IMR-90 (cell line): ENCODE measurements at places on chromosomes 6 and 20. TPM values are rescaled to one million over a fixed set of nuclear protein-coding genes. Genes with fewer than 3 reads are reported as not detected.

PPP1R16B gene
- polyA plus RNA-seq = not detected in 2 replicates

PRRC2A gene
- 88.6 and 101 TPM in 2 replicates for polyA plus RNA-seq

SH3BGRL2 gene
- polyA plus RNA-seq = 1.7 and 2.4 TPM in 2 replicates

LPIN3 gene
- 6.1 and 8.3 TPM in 2 replicates for polyA plus RNA-seq

HFE gene
- polyA plus RNA-seq = 11.7 and 15.7 TPM in 2 replicates

PRRT1 gene
- polyA plus RNA-seq = 0.87 and 0.99 TPM in 2 replicates

TOP1 gene
- 14.7 and 21.5 TPM in 2 replicates for polyA plus RNA-seq

HLA-DQA2 gene
- polyA plus RNA-seq = not detected in 2 replicates

PSORS1C1 gene
- 1.1 and 2.1 TPM in 2 replicates for polyA plus RNA-seq

OPRM1 gene
- polyA plus RNA-seq = not detected in 2 replicates

BHLHE23 gene
- not detected in 2 replicates for polyA plus RNA-seq

RSPH9 gene
- 0.21 and 0.24 TPM in 2 replicates for polyA plus RNA-seq

- peak; percentile 56 for DNase-seq
Measured at GRCh38 chr6:119323931-119324330, 25.6 kb downstream of the MAN1A1 start.

DNA sequence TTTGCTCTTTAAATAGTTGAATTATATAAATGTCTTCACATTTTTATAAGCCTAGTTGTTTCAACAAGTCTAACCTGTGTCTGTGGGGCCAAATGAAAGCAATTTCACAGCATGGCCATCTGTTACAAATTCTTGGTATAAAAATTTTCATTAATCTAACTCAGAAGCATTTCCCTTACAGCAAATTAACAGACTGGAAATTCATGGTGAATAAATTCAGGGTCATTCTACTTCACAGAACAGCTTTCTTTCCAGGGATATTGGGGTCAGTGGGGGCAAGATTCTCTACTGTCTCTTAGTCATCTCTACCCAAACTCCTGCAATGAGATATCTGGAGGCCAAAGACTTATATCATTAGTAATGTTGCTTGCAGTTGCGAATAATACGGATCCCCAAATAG lies 352.1 kb downstream of the MMUT start:
- no peak for DNase-seq

DNA sequence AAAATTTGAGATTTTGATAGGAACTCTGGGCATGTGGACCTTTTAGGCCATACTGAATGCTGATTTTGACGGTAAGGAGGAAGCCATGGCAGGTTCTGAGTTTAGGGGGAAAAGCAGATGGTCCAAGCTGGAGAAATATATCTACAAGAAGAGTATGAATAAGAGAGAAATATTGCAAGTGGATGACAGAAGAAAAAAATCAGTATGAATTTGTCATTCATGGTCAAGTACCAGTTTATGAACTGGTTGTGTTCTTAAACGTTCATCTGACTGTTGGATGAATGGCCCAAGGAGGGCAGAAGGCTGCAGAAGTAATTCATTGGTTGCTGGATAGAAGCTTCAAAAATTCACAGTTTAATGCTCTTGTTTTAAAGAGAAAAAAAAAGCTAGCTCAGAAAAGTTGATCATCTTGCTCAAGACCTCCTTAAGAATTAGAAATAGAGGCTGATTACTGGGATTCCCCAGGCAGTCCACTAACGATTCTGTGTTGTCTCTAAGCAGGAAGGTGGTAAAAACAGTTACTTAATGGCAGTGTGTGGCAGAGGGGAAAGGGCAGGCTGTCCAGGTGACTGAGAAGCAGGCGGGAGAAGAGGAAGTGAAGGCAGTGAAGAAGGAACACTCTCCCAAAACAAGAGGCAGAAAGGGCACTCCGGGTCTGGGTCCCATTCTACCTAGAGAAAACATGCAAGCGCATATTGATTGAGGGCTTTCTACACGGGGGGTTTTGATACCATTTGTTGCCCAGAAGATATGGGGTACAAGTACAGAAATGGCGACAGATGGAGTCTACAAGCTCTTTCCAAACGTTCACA lies 2.0 kb upstream of the DUSP22 start:
- no peak for DNase-seq

DNA sequence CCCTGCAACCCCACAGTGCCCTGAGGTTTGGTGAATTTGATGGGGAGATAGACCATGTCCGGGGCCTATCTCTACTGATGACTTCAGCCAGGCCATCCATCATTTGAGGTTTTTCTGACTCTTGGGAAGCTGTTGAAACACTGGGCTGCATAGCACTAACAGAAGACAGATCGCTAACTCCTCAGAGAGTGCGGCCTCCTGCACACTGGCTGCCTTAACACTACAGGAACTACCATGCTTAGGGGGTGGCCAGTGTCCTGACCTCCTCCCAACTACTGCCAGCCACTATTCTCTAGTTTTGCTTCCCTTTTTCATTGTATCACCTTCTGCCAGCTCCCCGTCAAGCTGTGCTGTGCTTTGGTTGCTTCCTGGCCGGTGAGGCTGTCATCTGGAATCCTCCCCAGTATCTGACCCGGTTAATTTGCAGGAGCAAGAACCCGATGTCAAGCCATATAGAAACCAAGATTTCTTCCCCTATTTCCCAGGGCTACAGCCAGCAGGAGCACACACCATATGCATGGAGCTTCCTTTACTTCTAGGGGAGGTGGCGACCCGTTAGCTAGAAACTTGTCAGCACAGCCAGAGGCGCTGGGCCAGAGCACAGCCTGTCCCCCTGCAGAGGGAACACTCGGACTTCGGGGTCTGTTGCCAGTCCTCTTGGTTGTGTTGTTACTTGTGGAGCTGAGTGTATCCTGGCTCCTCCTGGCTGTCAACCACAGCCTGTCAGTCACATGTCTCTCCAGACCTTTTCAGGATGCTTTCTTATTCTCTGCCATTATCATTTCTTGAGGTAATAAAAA lies 57.3 kb upstream of the TRAF3IP2 start:
- peak; percentile 16 for DNase-seq

GRCh38 chr6:44524476-44525227 lies 137.1 kb downstream of the CDC5L start:
- no peak for DNase-seq

DNA sequence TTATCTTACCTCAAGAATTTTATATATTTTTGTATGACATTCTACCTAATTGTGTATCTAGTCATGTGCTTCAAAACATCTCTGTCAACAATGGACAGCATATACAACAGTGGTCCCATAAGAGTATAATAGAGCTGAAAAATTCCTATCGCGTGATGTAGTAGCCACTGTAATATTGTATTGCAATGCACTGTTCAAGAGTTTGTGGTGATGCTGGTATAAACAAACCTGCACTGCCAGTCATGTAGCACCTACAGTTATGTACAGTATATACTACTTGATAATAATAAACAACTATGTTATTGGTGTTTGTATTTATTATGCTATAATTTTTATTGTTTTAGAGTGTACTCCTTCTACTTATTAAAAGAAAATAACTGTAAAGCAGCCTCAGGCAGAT lies 672.7 kb downstream of the CD109 start:
- DNase-seq = peak; percentile 73

DNA sequence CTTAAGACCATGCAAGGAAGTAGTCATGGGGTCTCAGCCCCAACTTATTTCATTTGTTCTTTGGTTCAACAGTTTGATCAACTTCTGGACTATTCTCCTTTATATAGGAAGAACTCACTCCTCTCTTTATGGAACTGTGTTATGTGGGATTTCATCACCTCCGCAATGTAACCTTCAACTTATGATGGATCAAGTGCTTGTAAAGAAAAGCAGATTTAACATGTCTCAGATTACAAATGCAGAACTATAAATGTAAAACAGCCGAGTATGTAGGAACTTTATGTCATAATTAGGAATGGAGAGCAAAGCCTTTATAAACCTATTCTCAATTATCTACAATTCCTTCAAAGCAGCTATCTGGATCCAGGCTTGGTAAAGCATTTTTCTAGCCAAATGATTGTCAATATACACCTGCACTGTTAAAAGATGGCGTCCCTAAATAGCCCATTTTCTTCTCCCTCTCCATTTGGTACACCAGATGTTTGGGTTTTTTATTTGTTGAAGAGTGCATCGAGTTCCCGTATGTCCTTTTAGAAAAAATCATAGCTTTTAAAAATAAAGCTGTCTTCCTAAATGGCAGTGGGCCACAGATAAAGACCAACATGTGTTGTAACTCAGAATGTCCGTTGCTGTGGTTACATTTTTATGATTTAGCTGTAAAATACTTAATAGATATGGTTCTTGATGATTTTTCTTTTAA lies 985.1 kb upstream of the SLC35B3 start:
- DNase-seq = no peak

- no peak for DNase-seq
Measured at GRCh38 chr6:81051952-81052351, 700.5 kb downstream of the TENT5A start.

DNA sequence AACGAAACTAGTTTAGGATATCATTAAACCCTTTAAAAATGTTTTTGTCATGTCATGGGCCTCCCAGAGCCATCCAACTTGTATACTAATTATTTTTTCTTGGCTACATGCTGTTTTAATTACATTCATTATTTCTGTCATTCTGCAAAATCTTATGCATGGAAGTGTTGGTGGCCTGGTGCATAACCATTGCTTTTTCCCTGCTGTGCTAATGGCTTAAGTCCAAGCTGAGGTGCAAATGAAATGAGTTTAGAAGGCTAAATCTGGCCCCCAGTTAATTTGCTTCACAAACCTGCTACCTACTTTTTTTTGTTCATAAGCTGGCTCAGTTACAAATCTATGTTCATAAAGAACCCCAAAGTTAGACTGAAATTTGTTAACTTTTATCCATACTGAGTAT lies 1249.9 kb downstream of the EPHA7 start:
- DNase-seq = no peak

- DNase-seq = no peak
Measured at GRCh38 chr6:138803861-138804260, 8.0 kb downstream of the ECT2L start.

- DNase-seq = no peak
Measured at GRCh38 chr20:36599912-36600345, 5.7 kb upstream of the RAB5IF start.

- no peak for DNase-seq
Measured at GRCh38 chr6:157928428-157928827, 53.2 kb upstream of the SYNJ2 start.

- DNase-seq = no peak
Measured at GRCh38 chr6:89335164-89335563, 17.4 kb downstream of the UBE2J1 start.

DNA sequence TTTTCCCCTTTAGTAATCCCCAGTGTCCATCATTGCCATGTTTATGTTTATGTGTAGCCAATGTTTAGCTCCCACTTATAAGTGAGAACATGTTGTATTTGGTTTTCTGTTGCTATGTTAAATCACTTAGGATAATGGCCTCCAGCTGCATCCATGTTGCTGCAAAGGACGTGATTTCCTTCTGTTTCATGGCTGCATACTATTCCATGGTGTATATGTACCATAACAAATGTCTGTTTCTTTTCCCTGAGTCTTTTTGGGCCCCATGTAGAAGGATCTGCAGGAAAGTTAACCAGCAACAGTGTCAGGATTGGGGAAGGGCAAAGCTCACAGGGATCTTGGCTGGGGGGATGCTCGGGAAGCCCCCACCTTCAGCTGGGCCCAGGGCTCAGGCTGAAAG lies 64.3 kb upstream of the SULF2 start:
- DNase-seq = no peak

- peak; percentile 60 for DNase-seq
Measured at GRCh38 chr20:37345339-37346235, at the start of gene SRC. Gene SRC, plus strand, starts transcription at chr20:37346140. Its CDS starts 38,014 bp downstream, at chr20:37384154.

DNA sequence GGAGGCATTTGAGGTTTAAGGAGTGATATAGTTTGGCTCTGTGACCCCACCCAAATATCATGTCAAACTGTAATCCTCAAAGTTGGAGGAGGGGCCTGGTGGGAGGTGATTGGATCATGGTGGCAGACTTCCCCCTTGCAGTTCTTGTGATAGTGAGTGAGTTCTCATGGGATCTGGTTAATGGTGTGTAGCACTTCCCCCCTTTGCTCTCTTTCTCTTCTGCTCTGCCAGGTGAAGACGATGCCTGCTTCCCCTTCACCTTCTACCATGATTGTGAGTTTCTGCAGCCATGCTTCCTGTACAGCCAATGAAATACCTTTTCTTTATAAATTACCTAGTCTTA lies 1.7 kb upstream of the HDDC2 start:
- no peak for DNase-seq

DNA sequence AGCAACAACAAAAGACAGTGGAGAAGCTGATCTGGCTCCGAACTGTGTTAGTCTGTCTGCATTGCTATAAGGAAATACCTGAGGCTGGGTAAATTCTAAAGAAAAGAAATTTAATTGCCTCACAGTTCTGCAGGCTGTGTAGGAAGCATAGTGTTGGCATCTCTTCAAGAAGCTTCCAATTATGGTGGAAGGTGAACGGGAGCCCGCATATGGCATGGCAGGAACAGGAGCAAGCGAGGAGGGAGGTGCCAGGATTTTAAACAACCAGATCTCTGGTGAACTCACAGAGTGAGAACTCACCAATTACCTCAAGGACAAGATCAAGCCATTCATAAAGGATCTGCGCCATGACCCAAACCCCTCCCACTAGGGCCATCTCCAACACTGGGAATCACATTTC lies 293.5 kb downstream of the SMOC2 start:
- no peak for DNase-seq
